ENCODE measurements at places on chromosomes 16 and 17. TPM values are rescaled to one million over a fixed set of nuclear protein-coding genes. Genes with fewer than 3 reads are reported as not detected.
A peak's percentile ranks its signal among the peaks of the same experiment; 100 is the strongest.

- peak; percentile 73 for DNase-seq
These were observed 674 bp downstream of the ZNF821 start for GRCh38 chr16:71883168-71883848.

GRCh38 chr17:48579760-48580554, 1.8 kb upstream of the HOXB4 start:
- no peak for DNase-seq

DNA sequence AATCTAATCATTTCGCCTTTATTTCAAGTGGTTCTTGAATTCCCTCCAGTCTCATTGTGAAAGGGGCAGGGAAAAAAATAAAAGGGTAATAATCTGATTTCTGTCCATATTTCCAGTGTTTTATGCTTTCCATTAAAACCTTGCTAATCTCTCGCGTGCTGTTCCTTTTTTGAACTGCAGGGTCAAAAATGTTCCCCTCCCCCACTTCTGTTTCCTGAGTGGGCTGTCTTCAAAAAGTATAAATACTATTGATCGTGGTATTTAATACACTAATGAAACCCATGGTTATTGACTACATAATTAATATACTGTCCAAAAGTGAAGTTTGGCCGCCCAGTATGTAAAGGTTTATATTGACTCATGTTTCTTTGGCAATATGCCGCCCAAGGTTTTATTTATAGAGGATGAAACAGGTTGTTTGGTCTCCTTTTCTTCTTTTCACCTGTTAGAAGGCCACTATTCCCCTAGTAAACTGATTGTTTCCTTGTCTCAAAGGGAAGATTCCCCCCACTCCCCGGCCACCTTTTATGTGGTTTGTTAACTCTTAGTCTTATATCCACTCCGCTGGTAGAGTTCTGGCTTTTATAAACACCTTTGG, 69.7 kb downstream of the RPA1 start:
- no peak for DNase-seq

- DNase-seq, result no peak
These were observed at the start of gene NPB for GRCh38 chr17:81902023-81902652. Gene NPB, plus strand, starts transcription at chr17:81902238. Its CDS starts 40 bp downstream, at chr17:81902278.

DNA sequence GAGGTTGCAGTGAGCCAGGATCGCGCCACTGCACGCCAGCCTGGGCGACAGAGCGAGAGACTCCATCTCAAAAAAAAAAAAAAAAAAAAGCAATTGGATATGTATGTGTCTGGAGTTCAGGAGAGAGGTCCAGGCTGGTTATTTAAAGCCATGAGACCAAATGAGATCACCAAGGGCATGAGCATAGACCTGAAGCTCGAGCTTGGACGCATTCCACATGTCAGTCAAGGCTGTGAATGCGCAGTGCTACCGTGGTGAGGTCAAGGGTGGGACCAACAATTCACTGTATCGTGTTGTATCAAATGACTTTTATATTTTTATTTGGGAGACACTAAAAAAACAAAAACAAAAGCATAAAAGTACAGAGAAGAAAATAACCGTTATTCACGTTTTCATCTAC, 29.1 kb upstream of the SPNS2 start:
- no peak for DNase-seq

Gene EVPL
- total RNA-seq, result not detected

DNA sequence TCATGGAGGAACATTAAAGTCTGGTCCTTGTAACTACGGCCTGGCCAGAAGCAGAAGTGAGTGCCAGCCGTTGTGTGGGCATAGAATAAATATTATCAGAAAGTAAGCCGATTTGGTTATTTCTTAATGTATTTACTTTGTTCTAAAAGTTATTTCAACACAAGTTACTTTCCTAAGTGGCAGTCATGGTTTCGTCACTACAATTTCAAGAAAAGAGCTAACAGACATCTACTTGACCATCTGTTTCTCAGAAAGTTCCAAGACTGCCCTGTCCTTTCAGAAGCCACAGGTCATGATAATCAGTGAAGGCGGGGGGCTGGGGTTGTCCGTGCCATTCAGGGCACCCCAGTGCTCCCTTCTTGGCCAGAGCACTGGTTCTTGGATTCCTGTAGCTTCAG, 14.9 kb upstream of the FASN start:
- DNase-seq, result no peak

DNA sequence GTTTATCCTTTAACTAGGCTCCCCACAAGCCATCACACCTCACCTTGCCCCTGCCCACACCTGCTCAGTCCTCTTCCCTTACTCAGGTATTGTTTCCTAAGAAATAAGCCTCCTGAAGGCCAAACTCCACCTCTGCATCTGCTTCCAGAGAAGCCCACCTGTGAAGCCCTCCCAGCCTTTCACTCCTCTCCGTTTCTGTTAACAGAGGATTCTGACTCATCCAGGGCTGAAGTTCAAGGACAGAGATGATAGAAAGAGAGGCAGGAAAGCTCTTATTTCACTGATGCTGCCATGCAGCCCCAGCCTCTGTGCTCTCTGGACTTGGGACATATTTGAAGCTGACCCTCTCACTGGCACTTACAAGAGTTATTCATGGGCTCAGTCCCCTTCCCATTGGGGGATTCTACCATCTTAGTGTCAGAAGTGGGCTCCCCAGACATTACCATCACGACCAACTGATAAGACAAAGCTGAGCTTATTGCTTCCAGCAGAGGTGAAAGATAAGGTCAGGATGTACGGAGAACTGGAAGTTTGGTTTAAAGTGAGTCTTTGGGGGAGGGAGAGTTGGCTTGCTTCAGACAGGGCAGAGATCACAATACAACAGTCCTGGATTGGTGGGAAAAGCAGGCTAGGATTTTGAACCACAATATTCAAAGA, 35.3 kb upstream of the XYLT2 start:
- no peak for DNase-seq

DNA sequence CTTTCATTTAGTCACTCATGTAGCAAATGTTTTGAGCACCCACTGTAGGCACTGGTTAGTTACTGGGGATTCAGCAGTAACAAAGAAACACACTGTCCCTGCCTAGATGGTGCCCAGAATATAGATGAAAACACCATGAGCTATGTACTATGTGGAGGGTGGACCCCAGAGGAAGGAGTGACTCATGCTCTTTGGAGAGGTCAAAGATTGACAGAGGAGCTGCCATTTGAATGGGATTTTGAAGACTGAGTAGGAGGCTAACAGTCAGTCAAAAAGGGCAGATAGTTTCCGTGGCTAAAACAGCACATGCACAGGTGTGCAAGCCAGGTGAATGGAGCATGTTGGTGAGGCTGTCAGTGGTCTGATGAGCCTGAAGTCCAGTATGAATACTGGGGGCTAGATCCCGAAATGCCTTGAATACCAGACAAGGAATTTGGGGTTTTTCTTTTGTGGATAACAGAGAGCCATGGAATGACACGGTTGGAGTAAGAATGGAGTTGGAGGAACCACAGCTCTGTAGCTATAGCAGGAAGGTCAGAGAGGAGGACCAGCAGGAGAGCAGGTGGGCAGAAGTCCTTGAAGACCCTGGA, 6.1 kb downstream of the IL21R start:
- DNase-seq, result no peak

Gene PER1
- total RNA-seq, result 1,422 TPM

DNA sequence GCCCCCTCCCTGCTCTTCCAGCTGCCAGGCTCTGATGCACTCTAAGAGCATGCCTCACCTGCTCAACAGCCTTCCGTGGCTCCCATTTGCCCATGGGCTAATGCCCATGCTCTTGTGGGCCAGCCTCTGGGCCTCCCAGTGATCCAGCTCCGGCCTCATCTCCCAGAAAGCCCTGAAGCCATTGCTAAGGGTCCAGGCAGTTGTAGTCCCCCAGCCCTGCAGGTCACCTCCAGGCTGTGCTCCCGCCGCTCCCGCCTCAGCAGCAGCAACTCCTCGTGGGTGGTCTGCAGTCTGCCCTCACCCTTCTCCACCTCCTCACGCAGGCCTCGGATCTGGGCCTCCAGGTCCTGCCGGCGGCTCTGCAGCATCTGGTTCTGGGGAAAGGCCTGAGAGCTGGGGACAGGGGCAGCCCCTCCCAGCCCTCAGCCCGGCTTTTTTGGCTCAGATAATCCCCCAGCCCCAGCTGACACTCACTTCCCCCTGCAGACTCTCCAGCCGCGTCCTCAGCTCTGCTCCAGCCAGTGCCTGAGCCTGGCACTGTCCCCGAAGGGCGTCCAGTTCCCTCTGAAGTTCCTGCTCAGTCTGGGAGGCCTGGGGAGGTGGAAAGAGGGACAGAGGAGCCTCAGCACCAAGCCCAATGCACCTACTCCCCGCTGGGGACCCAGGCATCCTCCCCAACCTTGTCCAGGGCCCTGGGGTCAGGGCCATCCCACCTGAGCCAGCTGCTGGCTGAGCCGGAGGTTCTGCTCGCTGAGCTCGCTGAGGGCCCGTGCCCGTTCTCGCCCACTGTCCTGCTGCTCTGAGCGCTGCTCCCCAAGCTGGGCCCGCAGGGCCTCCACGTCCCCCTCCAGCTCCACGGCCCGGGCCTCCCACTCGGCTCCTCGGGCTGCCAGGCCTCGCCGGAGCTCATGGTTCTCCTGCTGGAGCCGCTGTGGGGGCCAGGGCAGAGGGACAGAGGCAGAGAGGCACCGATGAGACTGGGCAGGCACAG, 6.2 kb downstream of the BICDL2 start:
- no peak for DNase-seq

DNA sequence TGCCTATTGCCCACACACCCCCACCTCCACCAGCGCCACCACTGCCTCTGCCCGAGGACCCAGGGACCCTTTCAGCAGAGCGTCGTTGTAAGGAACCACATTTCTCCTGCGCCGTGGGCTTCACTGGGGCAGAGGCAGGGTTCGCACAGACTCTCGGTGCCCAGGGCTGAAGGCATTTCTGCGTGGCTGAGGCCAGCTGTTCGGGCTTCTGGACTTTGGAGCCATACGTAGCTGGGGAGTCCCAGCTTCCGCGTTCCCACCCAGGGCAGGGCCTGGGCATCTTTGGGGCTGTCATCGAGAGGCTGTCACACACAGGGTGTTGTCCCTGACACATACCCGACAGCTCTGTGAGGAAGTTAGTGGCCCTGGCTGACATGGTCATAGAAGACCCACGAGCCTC, 16.0 kb upstream of the SMIM5 start:
- no peak for DNase-seq

DNA sequence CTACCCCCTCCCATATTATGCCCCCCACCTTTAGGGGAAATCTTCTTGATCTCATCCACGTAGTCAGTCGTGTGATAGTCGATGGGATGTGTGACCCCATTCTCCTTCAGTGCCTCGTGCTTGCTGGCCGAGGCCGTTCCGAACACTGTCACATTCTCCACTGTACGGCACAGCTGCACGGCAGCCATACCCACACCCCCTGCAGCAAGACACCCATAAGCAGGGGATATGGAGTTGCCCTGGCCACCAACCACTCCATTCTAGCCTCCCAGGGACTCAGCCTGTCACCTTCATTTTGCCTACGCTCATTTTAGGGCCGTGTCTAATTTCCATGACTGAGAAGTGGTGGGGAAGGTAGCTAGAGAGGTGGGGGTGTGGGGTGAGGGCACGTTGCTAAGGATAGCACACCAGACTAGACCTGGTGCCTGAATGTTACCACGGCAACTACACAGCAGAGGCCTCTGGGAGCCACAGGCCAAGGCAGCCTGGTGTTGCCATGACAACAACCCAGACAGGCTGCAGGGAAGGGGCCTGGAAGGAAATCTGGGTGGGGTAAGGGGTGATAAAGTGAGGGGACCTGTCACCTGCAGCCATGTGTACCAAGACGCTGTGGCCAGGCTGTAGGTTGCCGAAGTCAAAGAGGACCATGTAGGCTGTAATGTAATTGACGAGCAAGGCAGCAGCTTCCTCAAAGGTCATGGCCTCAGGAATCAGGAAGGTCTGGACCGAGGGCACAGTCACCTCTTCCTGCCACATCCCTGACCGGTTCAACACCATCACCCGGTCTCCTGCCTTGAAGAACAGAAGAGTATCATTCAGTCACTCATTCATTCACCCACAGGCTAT, 4.0 kb downstream of the VAT1 start:
- DNase-seq, result no peak
